Ovary (tissue), 10 donors: ENCODE measurements at places on chromosomes 7 and 10. TPM values are rescaled to one million over a fixed set of nuclear protein-coding genes. Genes with fewer than 3 reads are reported as not detected.

Gene ADAM22
- 1.0 TPM for polyA plus RNA-seq

Gene GALNT17
- 13.4 TPM for polyA plus RNA-seq

Gene BMPER
- 5.4 TPM for polyA plus RNA-seq

Gene OR2A7
- 3.3 TPM for polyA plus RNA-seq

Gene OR2A1
- 0.16 TPM for polyA plus RNA-seq

Gene OR2A42
- polyA plus RNA-seq, result 0.65 TPM

Gene FKBP6
- polyA plus RNA-seq, result 0.27 TPM

Gene CREB5
- polyA plus RNA-seq, result 1.1 TPM

Gene NME8
- polyA plus RNA-seq, result not detected

Gene GHRHR
- polyA plus RNA-seq, result not detected

Gene MBL2
- not detected for polyA plus RNA-seq

Gene HYAL4
- polyA plus RNA-seq, result not detected

Gene GJD4
- not detected for polyA plus RNA-seq

Gene SPDYE1
- polyA plus RNA-seq, result not detected

Gene HOXA5
- polyA plus RNA-seq, result 5.6 TPM

Gene MLXIPL
- polyA plus RNA-seq, result 0.27 TPM

Gene GIMAP4
- 19.7 TPM for polyA plus RNA-seq

Gene RNF32
- polyA plus RNA-seq, result 2.3 TPM

Gene SAP25
- 4.0 TPM for polyA plus RNA-seq

Gene PCDH15
- polyA plus RNA-seq, result 0.02 TPM

Gene LIPK
- not detected for polyA plus RNA-seq

Gene BTBD16
- polyA plus RNA-seq, result not detected

Gene PHYHIPL
- polyA plus RNA-seq, result 0.36 TPM

Gene ZNF273
- 4.8 TPM for polyA plus RNA-seq

Gene AKR1D1
- not detected for polyA plus RNA-seq

Gene SH2D4B
- polyA plus RNA-seq, result not detected

Gene ITPRID1
- not detected for polyA plus RNA-seq

Gene LAMB4
- 0.17 TPM for polyA plus RNA-seq

Gene CCDC136
- 4.4 TPM for polyA plus RNA-seq

Gene TUBB8
- polyA plus RNA-seq, result 0.10 TPM

Gene IFIT1B
- polyA plus RNA-seq, result not detected

Gene C10orf62
- not detected for polyA plus RNA-seq

Gene ANKRD30A
- not detected for polyA plus RNA-seq

Gene SFTPA1
- 0.10 TPM for polyA plus RNA-seq

Gene FLNC
- 6.8 TPM for polyA plus RNA-seq

Gene MPP7
- 7.5 TPM for polyA plus RNA-seq

Gene MSS51
- 1.5 TPM for polyA plus RNA-seq

Gene EN2
- 0.15 TPM for polyA plus RNA-seq

Gene AHCYL2
- polyA plus RNA-seq, result 8.7 TPM

Gene C7orf57
- polyA plus RNA-seq, result not detected

Gene UPK3BL2
- 8.5 TPM for polyA plus RNA-seq

Gene TMEM184A
- 0.13 TPM for polyA plus RNA-seq
